Liver (tissue), 10 donors: ENCODE measurements at places on chromosomes 12 and 14.

GRCh38 chr12:96185914-96186313, 8.3 kb upstream of the ELK3 start:
- no peak for DNase-seq

DNA sequence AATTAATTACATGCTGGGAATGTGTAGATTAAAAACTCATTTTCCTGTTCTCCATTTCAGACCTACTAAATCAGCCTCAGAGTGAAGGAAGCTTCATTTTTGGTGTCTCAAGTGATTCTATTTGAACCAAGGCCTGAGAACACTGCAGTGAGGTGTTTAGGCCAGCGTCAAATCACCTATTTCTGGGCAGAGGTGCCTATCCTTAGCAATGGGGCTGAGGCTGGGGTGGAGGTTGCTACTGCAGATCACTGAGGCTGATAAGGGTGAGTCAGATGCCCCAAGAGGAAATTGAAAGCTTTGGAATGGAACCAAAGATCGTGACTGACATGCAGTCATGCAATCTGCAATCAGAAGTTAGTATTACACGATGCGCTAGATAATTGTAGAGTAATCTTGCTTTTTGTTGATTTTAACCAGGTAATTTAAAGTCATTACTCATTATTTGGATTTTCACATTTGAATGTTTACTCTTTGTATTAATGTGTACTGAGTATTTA, 4.4 kb downstream of the TXNRD1 start:
- no peak for DNase-seq

- no peak for DNase-seq
Observed at GRCh38 chr14:62743560-62743959, 301.7 kb downstream of the KCNH5 start.

DNA sequence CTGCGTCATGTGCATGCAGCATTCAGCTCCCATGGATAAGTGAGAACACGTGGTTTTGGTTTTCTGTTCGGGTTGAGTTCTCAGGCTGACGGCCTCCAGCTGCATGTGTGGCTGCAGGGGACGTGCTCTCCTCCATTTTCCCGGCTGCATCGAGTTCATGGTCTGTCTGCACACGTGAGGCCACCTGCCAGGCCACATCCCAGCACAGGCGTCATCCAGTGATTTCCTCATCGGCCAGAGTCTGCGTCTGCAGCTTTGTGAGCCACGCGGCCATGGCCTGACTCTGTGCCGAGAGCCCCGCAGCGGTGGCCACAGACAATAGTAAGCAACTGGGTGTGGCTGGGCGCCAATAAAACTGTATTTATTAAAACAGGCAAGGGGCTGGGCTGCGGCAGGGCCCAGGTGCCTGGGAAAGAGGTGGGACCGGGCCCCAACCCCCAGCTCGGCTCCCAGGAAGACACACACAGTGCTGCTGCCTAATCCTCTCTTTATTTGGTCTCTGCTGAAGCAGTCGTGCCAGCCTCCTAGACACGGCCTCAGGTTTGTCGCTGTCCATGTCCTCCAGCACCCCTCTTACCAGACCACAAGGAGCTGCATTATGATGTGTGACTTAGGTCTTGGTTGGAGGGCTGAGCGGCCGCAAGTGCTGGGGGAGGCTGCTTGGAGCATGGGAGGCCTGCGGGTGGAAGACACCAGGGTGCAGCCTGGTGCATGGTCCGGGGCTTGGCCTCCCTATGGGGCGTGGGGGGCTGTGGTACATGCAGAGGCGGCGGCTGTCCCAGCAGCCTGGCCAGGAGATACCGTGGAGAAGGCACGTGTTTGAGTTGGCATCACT, 52.0 kb downstream of the NOC4L start:
- DNase-seq, result no peak

DNA sequence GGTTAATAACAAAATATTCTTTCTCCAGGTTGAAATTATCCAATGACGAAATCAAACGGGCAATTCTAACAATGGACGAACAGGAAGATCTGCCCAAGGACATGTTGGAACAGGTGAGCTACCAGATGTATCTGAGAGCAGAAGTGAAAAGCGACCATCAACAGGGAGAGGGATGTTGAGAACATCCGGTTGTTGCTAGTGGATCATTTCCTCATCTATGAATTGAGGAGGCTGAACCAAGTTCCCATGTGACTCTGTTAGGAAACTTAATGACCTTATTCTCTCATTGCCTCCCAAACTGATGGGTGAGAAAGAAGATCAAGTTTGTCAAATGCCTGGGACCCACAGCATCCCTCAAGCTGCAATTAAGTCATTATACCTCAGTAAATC, 117.7 kb downstream of the GPR135 start:
- no peak for DNase-seq
